Adipocyte (in vitro differentiated cells): ENCODE measurements at places on chromosomes 2 and 18.
A peak's percentile ranks its signal among the peaks of the same experiment; 100 is the strongest.

GRCh38 chr2:120497261-120497977, 151.5 kb downstream of the INHBB start:
- DNase-seq: no peak

DNA sequence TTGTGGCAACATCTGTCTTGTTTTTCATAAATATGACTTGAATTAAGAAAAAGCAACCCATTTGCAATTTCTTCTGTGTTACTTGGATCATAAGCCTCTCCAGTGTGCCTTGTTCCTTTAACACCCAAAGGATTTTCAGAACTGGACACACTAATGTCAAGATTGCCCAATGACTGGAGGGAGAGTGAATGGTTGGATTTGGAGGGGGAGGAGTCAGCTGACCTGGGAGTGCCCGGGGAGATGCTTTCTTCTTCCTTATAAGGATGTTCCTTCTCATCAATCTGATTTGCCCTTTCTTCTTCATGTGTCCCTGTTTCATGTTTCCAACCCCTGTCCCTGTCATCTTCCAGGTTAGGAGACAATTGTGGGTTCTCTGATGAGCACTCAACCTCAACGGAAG, 48.8 kb downstream of the ALPK2 start:
- peak; percentile 67 for DNase-seq

DNA sequence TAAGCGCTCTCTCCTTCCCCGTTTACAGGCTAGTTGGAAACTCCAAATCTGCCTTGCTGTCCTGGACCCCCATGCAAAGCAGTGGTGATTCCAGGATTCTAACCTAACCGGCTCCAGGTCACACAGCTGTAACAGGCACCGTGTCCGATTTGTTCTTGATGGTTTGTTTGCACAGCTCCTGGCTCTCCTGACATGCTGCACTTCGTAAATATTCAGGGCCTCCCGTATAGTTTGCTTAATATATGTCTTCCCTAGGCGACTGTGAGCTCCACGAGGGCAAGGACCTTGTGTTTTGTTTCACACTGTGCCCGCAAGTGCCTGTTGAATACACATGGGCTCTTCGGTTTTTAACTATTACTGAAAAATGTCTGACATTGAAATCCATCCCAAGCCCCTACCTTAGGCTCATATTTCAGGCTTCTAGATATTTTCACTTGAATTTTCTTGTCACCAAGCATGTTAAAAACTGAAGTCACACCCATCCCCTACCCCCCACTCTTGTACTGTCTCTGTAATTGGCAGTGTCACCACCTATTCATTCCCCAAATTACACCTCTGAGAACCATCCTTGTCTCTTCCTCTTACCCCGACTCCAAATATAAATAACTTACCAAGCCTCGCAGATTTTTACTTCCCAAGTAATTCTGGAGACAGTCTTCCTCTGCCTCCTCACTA, 1.0 kb upstream of the PUM2 start:
- no peak for DNase-seq

DNA sequence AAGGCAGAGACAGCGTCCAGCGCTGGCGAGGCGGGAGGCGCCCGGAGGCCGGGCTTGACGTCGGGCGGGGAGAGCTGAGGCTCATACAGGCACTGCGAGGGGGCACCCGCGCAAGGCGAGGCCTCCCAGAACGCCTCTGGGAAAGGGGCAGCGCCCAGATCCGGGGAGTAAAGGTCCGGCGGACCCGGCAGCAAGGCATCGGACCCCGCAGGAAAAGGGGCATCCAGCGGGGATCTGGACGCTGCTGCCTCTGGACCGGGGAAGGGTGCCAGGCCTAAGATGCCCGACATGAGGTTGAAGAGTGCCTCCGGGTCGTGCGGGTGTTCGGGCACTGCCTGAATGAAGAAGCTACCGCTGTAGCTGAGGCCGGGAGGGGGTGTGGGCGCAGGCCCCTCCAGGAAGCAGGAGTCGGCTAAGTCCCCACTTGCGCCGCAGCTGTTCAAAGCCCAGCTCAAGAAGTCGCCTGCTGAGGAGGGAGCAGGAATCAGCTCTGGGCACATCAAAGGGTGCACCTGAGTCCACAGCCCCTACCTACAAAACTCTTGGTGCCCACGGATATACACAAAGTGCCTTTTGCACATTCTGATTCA, 937 bp downstream of the EGR4 start:
- no peak for DNase-seq

DNA sequence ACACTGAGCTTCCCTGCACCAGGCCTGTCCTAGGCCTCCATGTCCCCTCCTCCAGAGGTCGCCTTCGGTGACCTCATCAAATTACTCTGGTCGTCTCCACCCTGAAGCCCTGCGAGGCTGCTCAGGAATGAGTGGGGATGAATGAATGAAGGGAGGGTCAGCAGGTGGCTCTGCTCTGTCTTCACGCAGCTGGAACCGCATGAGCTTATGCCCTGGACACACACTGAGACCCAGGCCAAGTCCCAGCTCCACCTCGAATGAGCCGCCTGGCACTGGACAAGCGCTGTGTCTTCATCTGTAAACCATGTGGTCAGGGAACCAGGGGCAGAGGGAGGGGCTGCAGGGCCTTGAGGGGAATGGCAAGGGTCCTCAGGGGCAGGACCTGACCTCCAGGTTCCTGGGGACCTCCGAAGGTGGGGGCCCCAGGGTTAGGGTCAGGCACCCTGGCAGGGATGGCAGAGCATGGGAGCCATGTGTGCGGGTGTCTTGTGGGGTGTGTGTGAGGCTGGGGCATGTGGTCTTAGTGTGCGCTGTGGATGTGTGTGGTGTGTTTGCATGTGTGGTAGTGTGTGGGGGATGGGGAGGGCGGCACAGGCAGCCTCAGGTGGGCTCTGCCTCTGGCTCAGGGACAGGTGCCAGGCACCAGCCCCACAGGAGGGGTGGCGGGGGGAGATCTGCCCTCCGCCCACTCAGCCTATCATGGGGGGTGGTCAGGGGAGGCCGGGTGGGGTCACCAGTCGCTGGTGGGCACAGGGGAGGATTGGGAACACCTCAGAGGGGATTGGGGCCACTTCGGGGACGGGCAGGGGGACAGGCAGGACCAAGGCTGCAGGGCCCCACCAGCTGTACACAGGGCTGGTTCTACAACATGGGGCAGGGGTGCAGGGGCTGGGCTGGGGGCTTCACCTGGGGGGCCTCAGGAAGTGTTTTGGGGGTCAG, 13.9 kb downstream of the ODC1 start:
- DNase-seq: no peak

- DNase-seq: no peak
These were observed 119.5 kb downstream of the LRRTM1 start for GRCh38 chr2:80185091-80185490.

- no peak for DNase-seq
These were observed 842.6 kb upstream of the SALL3 start for GRCh38 chr18:78136986-78137385.

DNA sequence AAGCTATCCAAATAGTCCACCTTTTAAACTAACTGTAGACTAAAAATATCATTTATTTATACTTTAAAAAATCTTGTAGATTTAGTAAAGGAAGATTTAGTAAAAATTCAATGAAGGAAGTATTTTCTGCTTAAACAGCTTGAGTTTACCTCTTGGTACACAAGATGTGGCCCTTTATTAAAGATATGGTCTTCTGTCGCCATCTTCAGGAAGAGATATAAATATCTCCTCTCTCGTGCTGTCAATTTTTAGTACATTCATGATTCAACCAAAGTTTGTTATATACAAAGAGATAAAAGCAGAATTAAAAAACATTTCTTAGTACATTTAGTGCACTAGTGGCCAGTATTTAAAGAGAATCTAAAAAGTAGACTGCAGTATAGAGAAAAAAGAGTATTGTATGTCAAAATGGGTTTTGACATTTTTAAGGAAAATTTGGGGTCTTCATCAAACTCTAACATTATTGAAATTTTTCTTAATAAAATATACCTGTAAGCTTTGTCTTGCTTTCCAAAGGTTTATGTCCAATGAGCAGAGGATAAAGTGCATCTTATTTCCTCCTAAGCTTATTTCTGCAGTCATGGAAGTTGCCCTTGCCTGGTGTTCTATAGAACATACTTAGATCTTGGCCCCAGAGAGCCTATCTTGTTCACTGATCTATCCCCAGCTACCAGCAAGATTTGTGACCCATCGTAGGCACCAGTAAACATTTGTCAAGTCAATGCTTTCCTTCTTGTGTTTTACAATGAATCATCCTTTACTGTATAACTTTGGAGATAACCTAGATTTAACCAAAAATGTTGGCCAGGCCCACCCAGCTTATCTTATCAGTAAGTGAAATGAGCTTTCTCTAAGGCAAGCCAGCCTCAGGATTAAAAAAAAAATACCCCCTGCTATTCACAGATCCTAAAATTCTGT, 18.5 kb upstream of the EML6 start:
- DNase-seq: peak; percentile 87

DNA sequence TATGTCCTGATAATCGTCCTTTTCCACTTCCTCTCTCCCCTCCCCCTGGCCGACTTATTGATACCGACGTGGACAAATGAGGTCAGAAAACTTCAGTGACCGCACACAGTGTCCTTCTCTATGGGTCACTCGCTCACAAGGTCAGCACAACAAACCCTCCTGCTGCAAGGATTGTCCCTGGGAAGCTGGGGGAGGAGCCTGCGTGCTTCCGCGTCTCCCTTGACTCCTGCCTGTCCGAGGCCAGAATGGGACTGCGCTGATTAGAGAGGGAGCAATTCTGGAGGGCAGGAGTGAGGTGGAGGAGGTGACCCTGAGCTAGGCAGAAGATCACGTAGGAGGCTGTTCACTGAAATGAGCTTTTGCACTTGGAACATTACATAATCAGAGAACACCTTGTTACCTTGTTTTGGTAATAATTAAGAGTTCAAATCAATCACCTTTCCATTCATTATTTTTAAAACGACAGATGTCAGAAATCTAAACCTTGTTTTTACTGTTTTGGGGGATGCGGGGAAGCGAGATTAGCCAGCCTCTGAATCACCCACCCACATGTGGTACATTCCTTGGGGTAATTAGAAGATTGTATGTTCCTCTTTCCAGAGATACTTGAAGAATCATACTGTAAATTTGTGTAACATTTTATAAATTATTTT, 70.6 kb downstream of the CTAGE1 start:
- peak; percentile 56 for DNase-seq

- DNase-seq: peak; percentile 24
These were observed 69.4 kb downstream of the CDC42EP3 start for GRCh38 chr2:37602040-37602439.

- DNase-seq: peak; percentile 58
These were observed 139.4 kb downstream of the AKAIN1 start for GRCh38 chr18:5057386-5058348.

- DNase-seq: peak; percentile 13
These were observed 221.8 kb downstream of the FHOD3 start for GRCh38 chr18:36519358-36519757.

DNA sequence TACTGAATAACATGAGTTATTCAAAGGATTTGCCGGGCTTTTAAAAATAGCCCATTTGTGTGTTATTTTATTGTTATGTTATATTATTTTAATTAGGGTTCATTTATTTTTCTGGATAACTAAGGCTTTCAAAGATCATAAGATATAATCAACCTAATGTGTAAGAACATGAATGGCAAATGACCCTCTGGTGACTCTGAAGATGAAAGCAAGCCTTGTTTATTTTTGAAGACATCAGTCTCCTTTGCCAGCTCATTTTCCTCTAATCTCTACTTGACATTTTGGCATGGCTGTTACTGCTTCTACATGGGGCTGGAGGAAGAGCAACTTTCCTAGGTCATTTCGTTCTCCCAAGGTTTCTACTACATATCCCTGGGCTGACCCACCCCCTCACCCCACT, 10.6 kb downstream of the FAP start:
- peak; percentile 30 for DNase-seq
